HepG2 (cell line): ENCODE measurements at places on chromosomes 16 and 17. TPM values are rescaled to one million over a fixed set of nuclear protein-coding genes. Genes with fewer than 3 reads are reported as not detected.

GRCh38 chr17:58686980-58687379 lies 4.9 kb downstream of the TEX14 start:
- DNase-seq, result no peak

- no peak for DNase-seq
Observed at GRCh38 chr16:82936941-82937551, 310.3 kb downstream of the CDH13 start.

- no peak for DNase-seq
Observed at GRCh38 chr17:68302066-68302564, 10.8 kb downstream of the ARSG start.

DNA sequence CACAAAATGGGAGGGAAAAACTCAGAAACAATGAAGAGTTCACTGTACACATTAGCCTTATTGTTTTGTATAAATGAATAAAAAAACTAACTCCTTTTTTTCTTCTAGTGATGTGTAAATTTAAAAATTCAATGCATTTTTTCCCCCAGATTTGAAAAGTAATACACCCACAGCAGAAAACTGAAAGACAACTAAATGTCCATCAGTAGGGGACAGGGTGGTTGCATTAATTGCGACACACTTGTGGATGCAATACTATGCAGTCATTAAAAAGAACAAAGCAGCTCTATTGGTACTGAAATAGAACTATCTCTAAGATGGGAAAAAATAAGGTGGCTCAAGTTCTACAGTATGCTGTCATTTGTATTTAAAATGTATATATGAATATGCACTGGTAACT lies 13.7 kb upstream of the WIPI1 start:
- DNase-seq, result no peak

GRCh38 chr17:37182786-37183465 lies 192.9 kb upstream of the C17orf78 start:
- DNase-seq, result no peak

DNA sequence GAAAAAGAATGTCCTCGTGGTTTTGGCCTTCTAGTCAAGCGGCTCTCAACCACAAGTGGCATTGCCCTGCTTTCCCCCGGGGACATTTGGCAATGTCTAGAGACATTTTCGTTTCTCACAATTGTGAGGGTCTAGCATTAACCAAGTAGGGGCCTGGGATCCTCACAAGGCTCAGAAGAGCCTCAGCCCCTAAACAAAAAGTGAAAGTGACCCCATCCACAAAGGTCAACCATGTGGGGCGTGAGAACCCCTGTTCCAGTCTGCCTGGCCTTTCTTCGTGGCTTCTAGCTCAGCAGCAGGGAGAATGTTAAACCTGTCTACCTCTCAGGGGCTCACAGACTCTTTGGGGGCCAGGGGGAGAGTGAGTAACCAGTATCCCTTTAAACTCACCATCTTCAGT lies 4.8 kb upstream of the RPL38 start:
- no peak for DNase-seq

- DNase-seq, result no peak
Observed at GRCh38 chr16:67910158-67910557, 17.1 kb downstream of the PSKH1 start.

- no peak for DNase-seq
Observed at GRCh38 chr16:61829631-61830030, 206.6 kb downstream of the CDH8 start.

DNA sequence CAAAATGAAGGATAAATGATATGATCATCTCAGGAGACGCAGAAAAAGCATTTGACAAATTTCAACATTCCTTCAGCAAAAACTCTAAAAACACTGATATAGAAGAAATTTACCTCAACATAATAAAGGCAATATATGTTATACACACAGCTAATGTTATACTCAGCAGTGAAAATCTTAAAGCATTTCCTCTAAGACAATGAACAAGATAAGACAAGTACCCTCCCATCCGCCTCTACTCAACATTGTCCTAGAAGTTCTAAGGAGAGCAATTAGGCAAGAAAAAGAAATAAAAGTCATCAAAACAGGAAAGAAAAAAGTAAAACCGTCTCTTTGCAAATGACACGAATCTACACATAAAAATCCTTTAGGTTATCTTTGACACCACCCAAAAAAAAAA lies 1432.8 kb downstream of the CDH11 start:
- DNase-seq, result no peak

DNA sequence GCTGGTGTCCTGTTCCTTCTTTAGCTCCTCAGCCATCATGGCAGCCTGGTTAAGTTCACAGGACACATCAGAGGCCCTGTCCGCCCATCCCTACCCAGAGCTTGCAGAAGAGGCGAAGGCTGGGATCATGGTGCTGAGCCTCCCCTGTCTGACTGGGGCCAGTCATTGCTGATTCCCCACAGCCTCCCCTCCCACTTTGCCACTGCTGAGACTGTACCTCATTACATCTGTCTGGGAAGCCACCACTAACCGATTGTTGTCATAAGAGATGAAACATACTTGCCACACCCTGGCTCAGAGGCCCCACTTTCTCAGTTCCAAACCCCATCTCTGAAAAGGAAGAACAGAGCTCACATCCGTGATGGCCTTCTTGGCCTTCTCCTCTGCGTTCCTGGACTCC lies 66.2 kb downstream of the MYH13 start:
- no peak for DNase-seq

- DNase-seq, result no peak
Observed at GRCh38 chr17:54339731-54340130, 517.0 kb downstream of the KIF2B start.

GRCh38 chr16:66289986-66290385 lies 76.5 kb upstream of the CDH5 start:
- no peak for DNase-seq

- no peak for DNase-seq
Observed at GRCh38 chr16:73707863-73708262, 588.8 kb upstream of the PSMD7 start.

DNA sequence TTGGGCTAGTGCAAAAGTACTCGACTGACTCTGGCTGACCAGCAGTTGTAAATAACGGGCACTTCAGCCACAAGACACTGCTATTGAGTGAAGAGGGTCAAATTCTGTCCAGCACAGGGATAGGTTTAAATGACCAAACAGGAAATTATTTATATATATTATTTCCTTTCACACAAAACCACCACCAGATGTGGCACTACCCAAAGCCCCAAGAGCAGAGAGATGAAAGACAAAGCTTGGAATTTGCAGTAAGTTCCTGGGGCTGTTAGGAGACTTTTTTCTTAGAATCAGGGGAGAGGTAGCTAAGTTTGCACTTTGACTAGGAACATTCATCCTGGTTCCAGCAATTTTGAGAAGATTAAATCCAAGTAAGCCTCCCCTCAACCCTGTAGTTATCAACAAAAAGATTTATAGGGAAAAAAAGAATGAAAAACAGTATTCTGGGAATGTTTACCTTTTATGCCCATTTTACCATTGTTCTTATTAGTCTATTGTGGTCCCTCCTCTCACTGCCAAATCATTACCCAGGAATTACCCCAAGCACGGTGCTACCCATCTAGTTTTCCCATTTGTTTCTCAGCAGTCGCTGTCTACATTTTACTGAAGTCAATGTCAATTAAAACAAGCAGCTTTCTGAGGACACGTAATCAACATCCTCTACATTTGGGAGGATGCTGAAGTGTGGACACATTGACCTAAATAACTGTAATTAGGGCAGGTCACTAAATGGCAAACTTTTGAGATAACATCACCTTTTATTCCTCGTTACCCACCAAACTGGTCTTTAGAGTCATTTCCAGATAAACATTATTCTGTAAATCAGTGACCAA lies 43.5 kb downstream of the GRB7 start:
- no peak for DNase-seq

DNA sequence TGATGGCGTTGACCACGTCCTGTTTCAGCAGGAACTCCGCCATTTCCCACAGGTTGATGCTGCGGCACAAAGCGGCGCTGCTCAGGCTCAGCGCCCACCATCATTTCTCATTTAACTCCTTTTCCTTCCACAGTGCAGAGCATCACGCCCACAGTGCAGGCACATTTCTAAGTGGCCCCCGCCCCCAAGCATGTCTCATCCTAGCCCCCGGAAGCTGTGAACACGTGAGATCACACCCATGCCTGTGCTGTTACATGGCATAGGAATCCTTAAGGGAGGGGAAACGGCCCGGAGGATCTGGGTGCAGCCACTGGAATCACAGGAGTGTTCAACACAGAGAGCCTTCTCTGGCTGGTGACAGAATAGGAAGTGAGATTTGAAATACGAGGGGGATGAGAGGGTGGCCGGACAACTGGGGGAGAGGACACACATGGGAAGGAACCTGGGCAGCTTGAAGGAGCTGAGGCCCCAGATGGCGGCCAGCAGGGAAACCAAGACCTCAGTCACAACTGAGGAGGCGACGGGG lies 4.7 kb downstream of the NAGPA start:
- no peak for DNase-seq

Gene DUS1L
- polyA plus RNA-seq, result 81.0 and 108 TPM in 2 replicates

Gene ASGR1
- 796 and 885 TPM in 2 replicates for polyA plus RNA-seq

Gene TEX19
- polyA plus RNA-seq, result 4.9 and 6.0 TPM in 2 replicates

Gene CD300H
- polyA plus RNA-seq, result not detected in 2 replicates

Gene WFDC1
- not detected in 2 replicates for polyA plus RNA-seq

Gene KRTAP9-8
- polyA plus RNA-seq, result not detected in 2 replicates

Gene TEX14
- 0.03 and 0.04 TPM in 2 replicates for polyA plus RNA-seq

Gene CA7
- not detected in 2 replicates for polyA plus RNA-seq
